ENCODE measurements at places on chromosomes 7 and 10. TPM values are rescaled to one million over a fixed set of nuclear protein-coding genes. Genes with fewer than 3 reads are reported as not detected.

- no peak for DNase-seq
Observed at GRCh38 chr10:15474671-15475070, 103.6 kb upstream of the FAM171A1 start.

GRCh38 chr7:44625526-44626471, 19.4 kb downstream of the OGDH start:
- DNase-seq = peak; percentile 9

DNA sequence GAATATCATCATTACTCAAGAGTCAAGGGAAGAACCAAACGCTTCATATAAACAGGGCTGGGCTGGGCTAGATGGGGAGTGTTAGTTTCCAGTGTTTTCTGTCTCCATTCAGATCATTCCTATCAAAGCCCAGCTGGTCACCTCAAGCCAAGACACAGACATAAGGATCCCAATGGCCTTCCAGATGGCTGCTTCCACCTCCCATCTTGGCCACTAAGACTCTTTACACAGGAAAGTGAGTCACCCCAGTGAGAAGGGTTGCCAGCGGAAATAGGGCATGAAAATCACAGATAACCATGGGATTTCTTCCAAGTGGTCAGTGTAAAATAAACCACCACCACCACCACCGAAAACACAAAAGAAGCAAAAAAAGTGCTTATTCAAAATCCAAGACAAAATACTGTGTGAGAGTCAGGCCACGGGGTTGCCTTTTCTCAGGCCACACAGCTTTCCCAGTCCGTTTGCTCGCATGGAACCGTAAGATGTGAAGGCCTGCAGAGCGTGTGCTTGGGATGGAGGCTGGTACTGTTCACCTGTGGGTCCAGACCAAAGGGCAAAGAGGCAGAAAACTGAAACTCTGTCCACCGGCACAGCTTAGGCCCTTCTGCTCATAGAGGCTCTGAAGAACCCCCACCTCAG, 5.6 kb downstream of the PRSS2 start:
- no peak for DNase-seq

- DNase-seq = no peak
Observed at GRCh38 chr10:106078895-106079576, 1085.5 kb downstream of the SORCS1 start.

DNA sequence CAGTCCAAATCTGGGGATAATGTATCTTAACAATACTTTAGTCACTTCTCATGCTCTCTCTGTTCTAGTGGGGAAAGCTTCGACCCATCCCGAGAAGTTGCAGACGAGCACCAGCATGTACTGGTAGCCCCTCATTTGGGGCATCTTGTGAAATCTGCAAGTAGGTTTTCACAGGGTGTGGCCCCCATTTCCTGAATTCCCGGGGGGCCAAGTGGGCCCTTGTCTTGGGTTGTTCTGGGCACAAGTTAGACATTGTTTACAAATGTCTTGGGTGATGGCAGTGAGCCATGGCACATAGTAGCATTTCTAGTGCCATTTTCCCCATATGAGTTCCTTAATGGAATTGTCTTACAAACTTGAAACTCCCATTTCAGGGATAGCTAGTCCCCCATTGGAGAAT, 216.7 kb upstream of the KCND2 start:
- no peak for DNase-seq

The TMEM26 gene
- not detected for total RNA-seq

All from suprapubic skin (tissue), 4 donors.